Bronchial smooth muscle cell (primary cell): ENCODE measurements at places on chromosomes 3 and 15. TPM values are rescaled to one million over a fixed set of nuclear protein-coding genes. Genes with fewer than 3 reads are reported as not detected.

ZBTB47 gene
- total RNA-seq: 24.4 and 45.8 TPM in 2 replicates

ADCY5 gene
- total RNA-seq: 0.16 and 1.2 TPM in 2 replicates

CD200R1 gene
- 0.09 and 0.16 TPM in 2 replicates for total RNA-seq

ARNT2 gene
- total RNA-seq: 1.3 and 3.9 TPM in 2 replicates

GNAT1 gene
- not detected in 2 replicates for total RNA-seq

BCHE gene
- 0.77 and 10.4 TPM in 2 replicates for total RNA-seq

SLC2A2 gene
- not detected in 2 replicates for total RNA-seq

AP4E1 gene
- 8.0 and 9.1 TPM in 2 replicates for total RNA-seq

ESYT3 gene
- 0.16 TPM in 1 of 2 replicates, not detected in the other for total RNA-seq

CLDN18 gene
- not detected in 2 replicates for total RNA-seq

MEX3B gene
- 6.0 and 6.2 TPM in 2 replicates for total RNA-seq

CLSTN2 gene
- total RNA-seq: 0.09 and 0.16 TPM in 2 replicates

SPINK8 gene
- total RNA-seq: not detected in 2 replicates

FLNB gene
- total RNA-seq: 54.0 and 59.4 TPM in 2 replicates

AHSG gene
- not detected in 2 replicates for total RNA-seq

NOP10 gene
- total RNA-seq: 107 and 185 TPM in 2 replicates

LRTM1 gene
- total RNA-seq: not detected in 2 replicates

RYR3 gene
- under 0.01 TPM in 2 replicates for total RNA-seq

CRBN gene
- 55.8 and 110 TPM in 2 replicates for total RNA-seq

IL12A gene
- 0.17 and 0.63 TPM in 2 replicates for total RNA-seq

ALPK3 gene
- 0.16 and 0.17 TPM in 2 replicates for total RNA-seq

CNBP gene
- 253 and 321 TPM in 2 replicates for total RNA-seq

PRTG gene
- 0.47 and 1.2 TPM in 2 replicates for total RNA-seq

TGM4 gene
- under 0.01 TPM in 1 of 2 replicates, not detected in the other for total RNA-seq

CEMIP gene
- 27.4 and 78.4 TPM in 2 replicates for total RNA-seq

CCR3 gene
- 0.09 TPM in 1 of 2 replicates, not detected in the other for total RNA-seq

GPR27 gene
- not detected in 2 replicates for total RNA-seq

EIF1B gene
- 9.6 and 14.7 TPM in 2 replicates for total RNA-seq

CMTM7 gene
- total RNA-seq: 2.1 and 3.8 TPM in 2 replicates

C15orf39 gene
- 0.95 and 1.6 TPM in 2 replicates for total RNA-seq

MAP2K1 gene
- 12.0 and 25.8 TPM in 2 replicates for total RNA-seq

CHRM5 gene
- total RNA-seq: under 0.01 TPM in 1 of 2 replicates, not detected in the other

MINDY4B gene
- total RNA-seq: not detected in 2 replicates

MUSTN1 gene
- total RNA-seq: not detected in 2 replicates

SHC4 gene
- total RNA-seq: 4.2 and 5.0 TPM in 2 replicates

PXYLP1 gene
- total RNA-seq: 3.3 and 3.6 TPM in 2 replicates

GPR176 gene
- 37.4 and 58.8 TPM in 2 replicates for total RNA-seq

CADM2 gene
- 1.6 TPM in 1 of 2 replicates, not detected in the other for total RNA-seq

CKMT1B gene
- total RNA-seq: not detected in 2 replicates

PP2D1 gene
- not detected in 2 replicates for total RNA-seq

ITIH4 gene
- total RNA-seq: 1.7 and 3.0 TPM in 2 replicates

SPG21 gene
- total RNA-seq: 64.9 and 69.7 TPM in 2 replicates

CD80 gene
- total RNA-seq: 0.16 and 0.26 TPM in 2 replicates

TM4SF1 gene
- total RNA-seq: 59.8 and 183 TPM in 2 replicates

SLC6A1 gene
- total RNA-seq: not detected in 2 replicates

CCDC80 gene
- total RNA-seq: 281 and 1,910 TPM in 2 replicates
